ENCODE measurements at places on chromosomes 13 and 19. TPM values are rescaled to one million over a fixed set of nuclear protein-coding genes. Genes with fewer than 3 reads are reported as not detected.
A peak's percentile ranks its signal among the peaks of the same experiment; 100 is the strongest.

DNA sequence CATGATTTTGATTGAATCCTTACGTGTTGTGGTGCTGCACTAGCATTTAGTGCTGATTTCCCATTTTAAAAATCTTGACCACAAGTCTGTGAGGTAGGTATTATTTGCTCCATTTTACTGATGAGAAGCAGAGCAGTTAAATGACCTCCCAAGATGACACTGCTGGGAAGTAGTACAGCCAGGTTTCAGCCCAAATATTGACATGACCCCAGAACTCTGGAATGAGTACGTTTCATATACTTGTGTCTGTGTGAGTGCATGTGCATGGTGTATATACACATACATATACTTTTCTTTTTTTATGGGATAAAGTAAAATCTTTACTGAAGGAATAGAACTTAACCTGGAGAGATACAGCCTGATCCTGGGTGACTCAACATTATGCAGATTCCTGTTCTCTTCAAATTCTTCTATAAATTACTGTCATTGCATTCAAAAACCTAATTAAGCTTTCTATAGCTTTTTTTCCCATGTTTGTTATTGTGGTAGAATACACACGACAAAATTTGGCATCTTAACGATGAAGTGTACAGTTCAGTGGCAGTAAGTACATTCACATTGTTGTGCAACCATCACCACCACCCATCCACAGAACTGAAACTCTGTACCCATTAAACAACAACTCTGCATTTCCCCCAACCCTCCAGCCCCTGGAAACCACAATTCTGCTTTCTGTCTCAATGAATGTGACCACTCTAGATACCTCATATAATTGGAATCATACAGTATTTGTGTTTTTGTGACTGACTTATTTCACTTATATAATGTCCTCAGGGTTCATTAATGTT, 311.9 kb downstream of the MTUS2 start:
- H3K36me3 ChIP-seq: no peaks in the 10 kb centered on the region
- DNase-seq: no peak
- H3K27ac ChIP-seq: no peak overlapping the region

GRCh38 chr13:108987517-108987916, 358.1 kb downstream of the MYO16 start:
- no peaks in the 10 kb centered on the region for H3K36me3 ChIP-seq
- no peaks in the 10 kb centered on the region for H3K27me3 ChIP-seq
- no peaks in the 10 kb centered on the region for H3K4me1 ChIP-seq
- no peak overlapping the region for H3K27ac ChIP-seq
- no peak overlapping the region for H3K4me3 ChIP-seq

DNA sequence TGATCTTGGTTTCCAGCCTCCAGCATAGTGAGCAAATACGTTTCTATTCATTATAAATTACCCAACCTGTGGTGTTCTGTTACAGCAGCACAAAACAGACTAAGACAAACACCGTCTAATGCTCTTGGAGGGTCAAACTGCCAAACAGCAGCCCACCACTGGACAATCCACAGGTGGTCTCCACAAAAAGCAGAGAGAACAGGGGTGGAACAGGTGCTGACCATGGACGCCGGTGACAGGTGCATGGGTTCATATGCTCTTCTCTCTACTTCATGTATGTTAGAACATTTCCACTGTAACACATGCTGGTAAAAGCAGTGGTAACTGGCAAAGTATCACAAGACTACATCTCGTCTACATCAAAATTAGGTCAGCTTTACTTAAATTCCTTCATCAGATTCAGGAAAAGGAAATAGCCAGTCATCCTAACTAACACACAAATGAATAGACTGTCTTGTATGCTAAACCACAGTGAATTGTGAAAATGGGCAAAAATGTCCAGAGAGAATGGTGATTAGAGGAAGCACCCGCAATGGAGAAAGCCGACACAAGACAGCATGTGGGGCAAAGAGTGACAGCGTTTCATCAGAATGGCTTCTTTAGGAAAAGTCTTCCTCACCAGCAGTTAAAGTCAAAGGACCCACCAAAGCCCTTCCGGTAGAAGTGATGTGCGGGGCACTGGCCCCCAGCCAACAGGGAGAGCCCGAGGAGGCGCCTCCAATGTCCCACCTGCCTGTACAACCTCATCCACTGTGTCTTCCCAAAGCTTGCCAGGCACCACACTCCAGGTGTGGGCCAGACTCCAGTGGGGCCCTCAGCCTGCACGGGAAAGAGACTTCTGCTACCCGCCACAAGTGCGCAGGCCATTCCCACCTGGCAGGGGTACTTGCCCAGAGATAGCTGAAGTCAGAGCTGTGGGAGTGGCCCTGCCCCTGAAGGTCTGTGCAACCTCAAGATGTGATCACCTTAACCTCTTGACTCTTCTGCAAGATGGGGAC, 6.5 kb downstream of the CARS2 start:
- peaks cover 74% of the 10 kb centered on the region for H3K36me3 ChIP-seq
- H3K27me3 ChIP-seq: no peaks in the 10 kb centered on the region
- peaks cover 28% of the 10 kb centered on the region for H3K4me1 ChIP-seq
- H3K27ac ChIP-seq: no peak overlapping the region
- no peak overlapping the region for H3K4me3 ChIP-seq
- DNase-seq: no peak

DNA sequence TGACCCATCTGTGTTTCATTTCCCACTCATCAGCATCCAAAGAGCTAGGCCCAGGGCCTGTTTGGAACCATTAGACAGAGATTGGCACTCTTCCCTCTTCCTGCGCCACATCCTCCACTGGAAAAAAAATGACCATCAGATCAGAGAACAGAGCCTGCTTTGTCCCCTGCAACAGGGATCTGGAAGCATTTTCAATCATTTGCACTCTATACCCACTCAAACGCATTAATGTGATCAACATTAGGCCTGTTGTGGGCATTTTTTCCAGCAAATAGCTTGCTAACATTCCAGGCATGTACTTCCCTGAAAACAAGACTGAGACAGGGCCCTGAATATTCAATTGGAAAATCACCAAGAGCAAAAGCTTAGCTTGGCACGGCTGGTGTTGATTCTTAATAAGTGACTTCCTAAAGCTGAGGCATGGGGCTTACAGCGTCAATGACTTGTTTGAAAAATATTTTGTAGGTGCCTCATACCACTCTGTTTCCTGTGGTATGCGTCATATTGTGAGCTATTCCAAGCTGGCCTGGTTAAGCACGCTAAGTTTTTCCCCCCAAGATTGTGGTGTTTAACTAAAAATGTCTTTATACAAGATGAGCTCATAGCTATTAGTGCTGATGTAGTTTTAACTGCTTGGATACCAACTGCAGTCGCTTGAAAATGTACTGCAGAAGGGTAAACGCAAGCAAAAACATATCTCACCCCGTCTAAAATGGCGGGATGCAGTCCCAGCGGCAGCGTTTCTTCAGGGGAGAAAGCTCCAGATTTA, 404.4 kb downstream of the SPRY2 start:
- H3K4me3 ChIP-seq: no peak overlapping the region
- DNase-seq: no peak
- no peak overlapping the region for H3K27ac ChIP-seq
- H3K4me1 ChIP-seq: no peaks in the 10 kb centered on the region

DNA sequence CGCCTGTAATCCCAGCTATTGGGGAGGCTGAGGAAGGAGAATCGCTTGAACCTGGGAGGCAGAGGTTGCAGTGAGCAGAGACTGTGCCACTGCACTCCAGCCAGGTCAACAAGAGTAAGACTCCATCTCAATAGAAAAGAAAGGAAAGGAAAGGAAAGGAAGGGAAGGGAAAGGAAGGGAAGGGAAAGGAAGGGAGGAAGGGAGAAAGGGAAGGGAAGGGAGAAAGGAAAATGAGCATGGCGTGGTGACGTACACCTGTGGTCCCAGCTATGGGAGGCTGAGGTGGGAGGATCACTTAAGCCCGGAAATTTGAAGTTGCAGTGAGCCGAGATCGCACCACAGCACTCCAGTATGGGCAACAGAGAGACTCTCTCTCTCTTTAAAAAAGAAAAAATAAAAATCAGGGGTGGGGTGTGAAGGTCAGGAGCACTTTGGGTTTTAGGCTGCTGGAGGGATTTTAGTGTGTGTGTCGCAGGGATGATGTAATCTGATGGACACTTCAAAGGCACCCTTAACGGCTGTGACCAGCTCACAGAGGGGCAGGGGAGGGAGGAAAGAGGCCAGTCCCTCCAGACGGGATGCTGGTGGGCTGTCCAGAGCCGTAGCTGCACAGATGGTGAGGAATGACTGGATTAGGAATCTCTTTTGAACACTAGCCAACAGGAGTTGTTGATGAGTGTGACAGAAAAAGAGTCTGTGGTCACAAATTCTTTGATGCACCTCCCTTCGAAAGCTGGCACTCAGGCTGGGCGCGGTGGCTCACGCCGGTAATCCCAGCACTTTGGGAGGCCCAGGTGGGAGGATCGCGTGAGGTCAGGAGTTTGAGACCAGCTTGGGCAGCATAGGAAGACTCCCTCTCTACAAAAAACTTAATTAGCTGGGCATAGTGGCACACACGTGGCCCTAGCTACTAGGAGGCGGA, 27.6 kb downstream of the TMPRSS9 start:
- no peaks in the 10 kb centered on the region for H3K36me3 ChIP-seq
- no peak for DNase-seq
- no peaks in the 10 kb centered on the region for H3K27me3 ChIP-seq
- no peak overlapping the region for H3K27ac ChIP-seq
- H3K4me1 ChIP-seq: peaks cover 19% of the 10 kb centered on the region

Gene KIR2DL1
- not detected for total RNA-seq

- no peaks in the 10 kb centered on the region for H3K4me1 ChIP-seq
- H3K4me3 ChIP-seq: no peak overlapping the region
- DNase-seq: no peak
- no peak overlapping the region for H3K27ac ChIP-seq
- peaks cover 4% of the 10 kb centered on the region for H3K27me3 ChIP-seq
- H3K36me3 ChIP-seq: no peaks in the 10 kb centered on the region
Observed at GRCh38 chr13:110312339-110313031, 5.4 kb downstream of the COL4A2 start.

DNA sequence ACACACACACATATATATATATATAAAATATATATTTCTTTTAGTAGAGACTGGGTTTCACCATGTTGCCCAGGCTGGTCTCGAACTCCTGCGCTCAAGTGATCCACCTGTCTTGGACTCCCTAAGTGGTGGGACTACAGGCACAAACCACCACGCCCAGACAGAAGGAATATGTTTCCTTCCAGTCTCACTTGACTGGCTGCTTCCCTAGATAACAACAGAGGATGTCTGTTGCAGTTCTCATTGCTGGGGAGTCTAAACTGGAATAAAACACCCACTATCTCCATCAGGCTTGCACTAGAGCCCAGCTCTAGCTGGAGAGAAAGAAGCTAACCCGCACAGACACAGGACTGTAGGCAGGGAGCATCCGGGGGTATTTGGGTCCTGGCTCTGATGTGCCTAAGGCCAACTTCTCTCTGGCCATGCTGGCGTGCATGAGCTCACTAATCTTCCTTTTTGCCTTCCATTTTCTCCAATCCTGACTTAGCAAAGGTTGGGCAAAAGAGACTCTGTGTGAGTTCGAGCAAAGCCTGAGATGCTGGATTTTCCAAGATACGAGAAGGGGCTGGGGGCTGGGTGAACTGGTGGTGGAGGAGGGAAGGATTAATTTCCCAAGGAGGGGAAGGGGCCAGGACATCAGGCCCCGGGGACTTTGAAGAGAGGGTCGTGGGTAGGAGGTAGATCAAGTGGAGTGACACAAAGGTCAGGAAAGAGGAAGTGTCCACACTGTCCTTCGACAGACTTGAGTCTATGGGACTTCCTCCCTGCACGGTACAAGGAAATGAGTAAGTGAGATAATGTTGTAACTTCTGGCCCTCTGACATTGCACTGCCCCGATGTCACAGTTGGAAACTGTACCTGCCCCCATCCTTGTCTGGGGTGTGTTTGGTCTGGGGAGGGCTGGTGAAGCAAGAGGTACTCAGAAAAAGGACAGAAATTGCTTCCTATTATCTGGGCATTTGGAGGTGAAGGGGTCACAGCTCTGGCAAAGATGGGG, 22.5 kb upstream of the ALOX5AP start:
- H3K27me3 ChIP-seq: no peaks in the 10 kb centered on the region
- DNase-seq: no peak
- H3K4me1 ChIP-seq: peaks cover 16% of the 10 kb centered on the region
- no peak overlapping the region for H3K27ac ChIP-seq

DNA sequence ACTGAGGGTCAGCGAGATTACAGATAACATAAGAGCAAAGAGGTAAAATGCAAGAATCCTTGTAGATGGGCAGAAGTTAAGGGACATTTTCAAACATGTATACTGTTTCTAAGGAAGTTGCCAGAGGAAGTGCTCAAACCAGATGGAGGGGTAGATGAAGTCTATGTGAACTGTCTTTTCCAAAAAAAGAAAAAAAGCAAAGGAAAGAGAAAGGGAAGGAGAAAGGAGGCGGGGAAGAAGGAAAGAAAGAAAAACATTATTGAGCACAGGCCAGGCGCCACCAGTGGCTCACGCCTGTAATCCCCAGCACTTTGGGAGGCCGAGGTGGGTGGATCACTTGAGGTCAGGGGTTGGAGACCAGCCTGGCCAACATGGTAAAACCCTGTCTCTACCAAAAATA, 5.3 kb downstream of the DMAC2 start:
- no peak overlapping the region for H3K27ac ChIP-seq
- no peaks in the 10 kb centered on the region for H3K36me3 ChIP-seq
- DNase-seq: no peak

DNA sequence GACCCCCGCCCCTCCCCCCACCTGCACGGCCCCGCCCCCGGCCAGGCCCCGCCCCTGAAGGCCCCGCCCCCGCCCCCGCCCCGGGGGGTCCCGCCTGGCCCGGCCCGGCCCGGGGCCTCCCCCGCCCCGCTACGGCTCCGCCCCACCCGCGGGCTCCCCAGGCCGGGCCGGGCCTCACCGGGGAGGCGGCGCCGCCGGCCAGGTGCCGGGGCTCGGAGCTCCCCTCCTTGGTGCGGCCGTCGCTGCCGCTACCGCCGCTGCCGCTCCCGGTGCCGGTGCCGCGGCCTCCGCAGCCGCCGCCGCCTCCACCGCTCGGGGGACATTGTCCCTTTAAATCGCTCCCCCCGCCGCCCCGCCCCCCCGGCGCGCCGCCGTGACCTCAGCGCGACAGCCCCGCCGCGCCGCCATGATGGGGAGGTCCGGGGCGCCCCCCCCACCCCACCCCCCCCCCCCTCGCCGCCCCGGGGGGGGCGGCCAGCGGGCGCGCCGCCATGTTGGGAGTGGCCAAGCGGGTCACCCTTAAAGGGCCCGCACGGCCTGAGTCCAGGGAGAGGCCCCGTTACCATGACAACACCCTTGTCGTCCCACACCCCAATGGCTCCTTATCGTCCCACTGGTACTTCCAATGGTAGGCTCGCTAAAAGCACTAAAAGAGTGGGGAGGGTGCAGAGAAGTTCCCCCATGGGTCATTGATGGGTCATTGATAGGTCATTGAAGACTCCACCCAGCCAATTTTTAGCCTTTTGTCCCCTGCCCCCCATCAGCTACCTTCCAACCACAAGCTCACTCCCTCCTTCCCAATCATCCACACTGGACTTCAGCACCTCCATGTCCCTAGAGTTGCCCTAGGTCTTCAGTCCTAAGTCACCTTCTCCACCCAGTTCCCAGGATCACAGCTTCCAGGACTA, at the start of gene WIZ:
WIZ (minus strand) TSS at position 337 of the 908 bp plus-strand sequence. CDS start 1,649 bp downstream, outside the sequence.
- no peaks in the 10 kb centered on the region for H3K27me3 ChIP-seq
- peaks cover 8% of the 10 kb centered on the region for H3K4me1 ChIP-seq
- peaks cover 1% of the 10 kb centered on the region for H3K36me3 ChIP-seq
- H3K4me3 ChIP-seq: peak within 1 kb of the TSS; percentile 65
- H3K27ac ChIP-seq: peak within 1 kb of the TSS; percentile 73
- DNase-seq: peak; percentile 91

- H3K27ac ChIP-seq: no peak overlapping the region
- no peak for DNase-seq
- H3K4me3 ChIP-seq: no peak overlapping the region
- H3K36me3 ChIP-seq: peaks cover 46% of the 10 kb centered on the region
- H3K27me3 ChIP-seq: no peaks in the 10 kb centered on the region
- H3K4me1 ChIP-seq: no peaks in the 10 kb centered on the region
Observed at GRCh38 chr19:2350656-2351055, 9.4 kb upstream of the TMPRSS9 start.

Data from B cell (primary cell).